Stimulated activated CD4-positive, alpha-beta T cell treated with anti-CD3 and anti-CD28 coated beads, Interleukin-2, amount 100 ng/mL, for 24 hours (primary cell): ENCODE measurements at places on chromosomes 6 and 20.

DNA sequence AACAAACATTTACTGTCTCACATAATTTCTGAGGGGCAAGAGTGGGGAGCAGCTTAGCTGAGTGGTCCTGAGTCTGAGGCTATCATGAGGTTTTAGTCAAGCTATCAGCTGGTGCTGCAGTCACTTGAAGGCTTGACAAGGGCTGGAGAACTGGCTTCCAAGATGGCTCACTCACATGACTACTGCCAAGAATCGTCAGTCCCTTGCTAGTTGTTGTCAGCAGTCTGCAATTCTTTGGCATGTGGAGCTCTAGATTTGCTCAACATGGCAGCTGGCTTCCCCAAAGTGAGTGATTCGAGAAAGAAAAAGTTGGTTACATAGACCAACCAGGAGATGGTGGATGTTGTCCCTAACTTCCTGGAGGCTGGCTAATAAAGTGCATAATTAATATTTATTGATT is 2.8 kb upstream of the LRRC1 start:
- DNase-seq: no peak

- DNase-seq: no peak
Measured at GRCh38 chr6:143535189-143535614, 23.7 kb upstream of the FUCA2 start.

DNA sequence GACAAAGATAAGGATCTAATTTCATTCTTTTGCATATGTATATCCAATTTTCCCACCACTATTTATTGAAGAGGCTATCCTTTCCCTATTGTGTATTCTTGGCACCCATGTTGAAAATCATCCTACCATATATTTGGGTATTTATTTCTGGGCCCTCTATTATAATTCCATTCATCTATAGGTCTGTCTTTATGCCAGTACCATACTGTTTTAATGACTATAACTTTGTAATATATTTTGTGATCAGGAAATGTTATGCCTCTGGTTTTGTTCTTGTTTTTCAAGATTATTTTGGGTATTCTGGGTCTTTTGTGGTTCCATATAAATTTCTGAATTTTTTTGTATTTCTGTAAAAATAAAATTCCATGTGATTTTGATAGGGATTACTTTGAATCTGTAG is 347.6 kb upstream of the SULF2 start:
- no peak for DNase-seq

DNA sequence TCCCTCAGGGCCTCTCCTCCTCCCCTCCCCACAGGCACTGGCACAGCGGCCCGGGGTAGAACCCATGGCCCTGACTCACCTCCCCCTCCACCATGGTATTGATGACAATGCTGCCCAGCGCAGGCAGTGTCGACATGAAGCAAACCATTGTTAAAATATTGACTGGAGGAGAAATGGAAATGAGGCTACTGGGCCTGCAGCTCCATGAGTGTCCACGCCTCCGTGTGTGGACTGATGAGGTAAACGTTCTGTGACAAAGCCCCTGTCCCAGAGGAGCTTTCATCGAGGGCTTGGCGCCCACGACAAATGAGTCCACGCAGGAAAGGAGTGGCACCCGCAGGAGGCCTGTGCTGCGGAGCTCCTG is 402.7 kb downstream of the TAF4 start:
- DNase-seq: no peak

GRCh38 chr20:41552295-41553068 is 65.7 kb downstream of the CHD6 start:
- DNase-seq: no peak

GRCh38 chr6:27547157-27548075 is 74.5 kb upstream of the ZNF184 start:
- no peak for DNase-seq

DNA sequence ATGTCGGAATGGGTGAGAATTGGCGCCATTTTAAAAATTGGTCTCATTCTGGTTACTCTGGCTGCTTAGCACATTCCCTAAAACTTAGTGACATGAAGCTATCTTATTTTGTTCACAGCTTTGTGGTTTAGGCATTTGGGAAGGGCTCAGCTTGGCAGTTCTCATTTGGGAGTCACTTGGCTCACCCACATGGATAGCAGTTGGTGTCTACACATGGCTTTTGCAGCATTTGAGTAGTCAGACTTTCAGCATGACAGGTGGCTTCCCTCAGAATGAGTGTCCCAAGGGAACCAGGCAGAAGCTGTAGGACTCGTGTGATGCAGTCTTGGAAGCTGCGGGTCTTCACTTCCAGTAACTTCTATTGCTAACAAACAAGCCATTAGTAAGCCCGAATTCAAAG is 64.6 kb downstream of the UST start:
- no peak for DNase-seq

- DNase-seq: no peak
Measured at GRCh38 chr20:64246616-64247306, 8.8 kb upstream of the PCMTD2 start.

- no peak for DNase-seq
Measured at GRCh38 chr6:132161283-132161682, 210.1 kb upstream of the CCN2 start.

DNA sequence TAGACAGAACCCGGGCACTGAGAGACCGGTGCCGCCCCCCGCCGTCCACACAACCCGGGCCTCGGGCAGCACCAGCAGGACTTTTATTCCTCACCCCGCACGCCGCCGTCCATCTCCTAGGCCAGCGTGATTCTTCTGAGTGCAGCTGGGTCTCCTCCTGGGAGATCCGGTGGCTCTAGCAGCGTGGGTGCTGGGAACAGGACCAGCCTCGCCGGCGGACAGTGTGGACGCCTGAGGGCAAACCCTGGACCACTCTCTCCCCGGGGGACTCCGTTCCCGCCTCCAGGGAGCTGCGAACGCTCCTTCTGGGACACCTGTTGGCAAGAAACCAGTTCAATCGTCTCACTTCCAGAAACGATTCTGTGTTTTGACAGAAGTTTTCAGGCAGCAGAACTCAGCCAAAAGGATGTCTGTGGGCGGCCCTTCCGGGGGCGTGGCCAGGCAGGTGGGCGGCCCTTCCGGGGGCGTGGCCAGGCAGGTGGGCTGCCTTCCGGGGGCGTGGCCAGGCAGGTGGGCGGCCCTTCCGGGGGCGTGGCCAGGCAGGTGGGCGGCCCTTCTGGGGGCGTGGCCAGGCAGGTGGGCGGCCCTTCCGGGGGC is 130.7 kb downstream of the DLL1 start:
- no peak for DNase-seq

- no peak for DNase-seq
Measured at GRCh38 chr20:50533061-50533460, 22.9 kb downstream of the PTPN1 start.
